Suprapubic skin (tissue), 4 donors: ENCODE measurements at places on chromosomes 5 and 9. TPM values are rescaled to one million over a fixed set of nuclear protein-coding genes. Genes with fewer than 3 reads are reported as not detected.
A peak's percentile ranks its signal among the peaks of the same experiment; 100 is the strongest.

PRDM12 gene
- total RNA-seq: not detected

PCDHGB4 gene
- 4.1 TPM for total RNA-seq

SLC25A2 gene
- 1.1 TPM for total RNA-seq

INSL4 gene
- total RNA-seq: not detected

S1PR3 gene
- 6.4 TPM for total RNA-seq

NEURL1B gene
- 18.5 TPM for total RNA-seq

SPAAR gene
- 1.1 TPM for total RNA-seq

F2RL2 gene
- 1.9 TPM for total RNA-seq

DNA sequence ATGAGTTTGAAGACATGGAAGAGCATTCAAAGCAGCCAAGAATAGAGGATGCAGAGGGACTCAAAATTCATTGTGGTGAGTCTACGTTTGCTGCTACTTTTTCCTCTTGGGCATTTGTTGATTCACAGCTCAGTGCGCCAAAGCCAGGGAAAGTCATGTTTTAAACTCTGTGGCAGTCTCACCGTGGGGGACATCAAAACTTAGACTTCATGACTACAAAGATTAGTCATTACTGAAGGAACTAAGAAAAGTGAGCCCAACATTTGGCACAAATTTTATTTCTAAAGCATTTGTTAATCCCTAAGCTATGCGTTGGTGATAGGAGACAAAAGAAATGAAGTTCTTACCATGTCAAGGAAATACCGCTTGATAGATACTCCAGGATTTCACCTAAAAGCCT is 73.7 kb upstream of the MTAP start:
- no peaks in the 10 kb centered on the region for H3K4me1 ChIP-seq
- H3K36me3 ChIP-seq: no peaks in the 10 kb centered on the region
- no peak overlapping the region for H3K27ac ChIP-seq
- no peaks in the 10 kb centered on the region for H3K27me3 ChIP-seq
- H3K4me3 ChIP-seq: no peak overlapping the region

DNA sequence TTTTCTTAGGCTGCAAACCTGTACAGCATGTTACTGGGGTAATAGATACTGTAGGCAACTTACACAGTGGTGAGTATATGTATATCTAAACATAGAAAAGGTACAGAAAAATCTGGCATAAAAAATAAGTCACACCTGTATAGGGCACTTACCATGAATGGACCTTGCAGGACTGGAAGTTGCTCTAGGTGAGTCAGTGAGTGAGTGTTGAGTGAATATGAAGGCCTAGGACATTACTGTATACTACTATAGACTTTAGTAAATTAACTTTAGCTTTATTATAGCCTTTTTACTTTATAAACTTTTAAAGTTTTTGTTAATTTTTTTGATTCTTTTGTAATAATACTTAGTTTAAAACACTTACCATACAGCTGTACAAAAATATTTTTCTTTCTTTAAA is 51.3 kb downstream of the DENND4C start:
- H3K27ac ChIP-seq: no peak overlapping the region
- H3K36me3 ChIP-seq: no peaks in the 10 kb centered on the region
- no peak overlapping the region for H3K4me3 ChIP-seq
- H3K27me3 ChIP-seq: no peaks in the 10 kb centered on the region
- DNase-seq: no peak

DNA sequence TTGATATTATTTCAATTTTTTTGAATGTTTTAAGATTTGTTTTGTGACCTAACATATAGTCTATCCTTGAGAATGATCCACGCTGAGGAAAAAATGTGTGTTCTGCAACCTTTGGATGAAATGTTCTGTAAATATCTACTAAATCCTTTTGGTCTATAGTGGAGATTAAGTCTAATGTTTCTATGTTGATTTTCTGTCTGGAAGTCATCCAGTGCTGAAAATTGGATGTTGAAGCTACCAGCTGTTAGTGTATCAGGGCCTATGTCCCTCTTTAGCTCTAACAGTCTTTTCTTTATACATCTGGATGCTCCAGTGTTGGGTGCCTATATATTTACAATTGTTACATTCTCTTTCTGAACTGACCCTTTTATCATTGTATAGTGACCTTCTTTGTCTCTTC is 422.3 kb downstream of the TMEM232 start:
- no peaks in the 10 kb centered on the region for H3K27me3 ChIP-seq
- no peaks in the 10 kb centered on the region for H3K4me1 ChIP-seq
- no peak overlapping the region for H3K4me3 ChIP-seq
- H3K36me3 ChIP-seq: no peaks in the 10 kb centered on the region

GRCh38 chr9:19424176-19424779 is 15.5 kb downstream of the ACER2 start:
- no peaks in the 10 kb centered on the region for H3K4me1 ChIP-seq
- no peak overlapping the region for H3K27ac ChIP-seq
- DNase-seq: no peak
- H3K27me3 ChIP-seq: no peaks in the 10 kb centered on the region

- H3K36me3 ChIP-seq: no peaks in the 10 kb centered on the region
- H3K4me1 ChIP-seq: no peaks in the 10 kb centered on the region
- H3K27me3 ChIP-seq: no peaks in the 10 kb centered on the region
- DNase-seq: no peak
These were observed 37.2 kb downstream of the THBS4 start for GRCh38 chr5:80072103-80073073.

DNA sequence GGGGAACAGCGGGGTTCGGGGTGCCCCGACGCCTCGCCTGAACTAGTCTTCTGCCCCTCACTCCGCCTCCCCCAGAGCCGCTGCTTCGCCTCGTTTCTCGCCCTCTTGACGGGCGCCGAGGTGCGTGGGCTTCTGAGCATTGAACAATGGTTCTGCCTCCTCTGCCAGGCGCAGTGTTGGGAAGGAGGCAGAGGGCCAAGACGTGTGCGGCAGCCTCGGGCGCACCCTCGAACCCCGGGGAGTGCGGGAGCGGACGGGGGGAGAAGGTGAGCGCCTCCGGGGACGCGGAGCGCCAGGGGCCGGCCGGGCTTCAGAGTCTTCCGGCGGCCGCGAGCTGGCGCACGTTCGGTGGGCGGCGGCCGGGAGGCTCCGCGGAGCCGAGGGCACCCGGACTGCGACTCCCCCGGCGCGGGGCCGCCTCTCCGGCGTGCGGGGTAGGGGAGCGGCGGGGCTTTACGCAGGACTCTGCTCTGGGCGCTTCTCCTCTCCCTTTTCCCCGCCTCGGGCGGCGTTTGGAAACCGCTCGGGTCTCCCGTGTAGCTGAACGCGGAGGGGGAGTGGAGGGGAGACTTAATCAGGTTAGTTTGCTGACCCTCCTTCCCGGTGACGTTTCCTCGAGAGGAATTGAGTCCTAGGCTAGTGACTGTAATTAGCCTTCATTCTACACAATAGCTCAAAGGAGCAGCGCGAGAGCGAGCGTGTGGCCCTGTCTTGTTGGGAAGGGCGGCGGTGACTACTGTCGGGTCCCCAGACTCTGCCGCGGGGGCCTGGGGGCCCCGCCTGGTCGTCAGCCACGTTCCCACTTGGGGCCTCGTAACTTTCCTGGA is 1.1 kb downstream of the VLDLR start:
- peak overlapping the region; percentile 68 for H3K4me3 ChIP-seq
- DNase-seq: peak; percentile 80
- no peaks in the 10 kb centered on the region for H3K36me3 ChIP-seq

DNA sequence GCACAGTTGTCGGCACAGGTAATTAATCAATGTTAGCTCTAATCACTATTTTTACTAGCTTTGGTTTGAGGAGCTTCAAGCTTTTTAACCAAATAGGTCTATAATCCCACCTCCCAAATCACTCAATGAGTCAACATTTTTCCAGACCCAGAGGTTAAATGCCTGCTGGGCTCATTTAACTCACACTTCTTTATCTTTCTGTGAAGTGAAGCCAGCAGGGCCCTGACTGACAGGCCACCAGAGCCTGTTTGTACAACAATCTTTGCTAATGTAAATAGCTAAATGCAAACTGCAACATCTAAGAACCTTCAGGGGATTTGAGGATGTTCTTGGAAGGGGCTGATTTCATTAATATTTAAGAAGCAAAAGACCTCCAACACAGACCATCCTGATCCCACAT is 98.4 kb upstream of the NREP start:
- DNase-seq: no peak
- H3K27me3 ChIP-seq: no peaks in the 10 kb centered on the region
- no peaks in the 10 kb centered on the region for H3K36me3 ChIP-seq
- H3K4me3 ChIP-seq: no peak overlapping the region
- H3K4me1 ChIP-seq: peaks cover 3% of the 10 kb centered on the region
- no peak overlapping the region for H3K27ac ChIP-seq

DNA sequence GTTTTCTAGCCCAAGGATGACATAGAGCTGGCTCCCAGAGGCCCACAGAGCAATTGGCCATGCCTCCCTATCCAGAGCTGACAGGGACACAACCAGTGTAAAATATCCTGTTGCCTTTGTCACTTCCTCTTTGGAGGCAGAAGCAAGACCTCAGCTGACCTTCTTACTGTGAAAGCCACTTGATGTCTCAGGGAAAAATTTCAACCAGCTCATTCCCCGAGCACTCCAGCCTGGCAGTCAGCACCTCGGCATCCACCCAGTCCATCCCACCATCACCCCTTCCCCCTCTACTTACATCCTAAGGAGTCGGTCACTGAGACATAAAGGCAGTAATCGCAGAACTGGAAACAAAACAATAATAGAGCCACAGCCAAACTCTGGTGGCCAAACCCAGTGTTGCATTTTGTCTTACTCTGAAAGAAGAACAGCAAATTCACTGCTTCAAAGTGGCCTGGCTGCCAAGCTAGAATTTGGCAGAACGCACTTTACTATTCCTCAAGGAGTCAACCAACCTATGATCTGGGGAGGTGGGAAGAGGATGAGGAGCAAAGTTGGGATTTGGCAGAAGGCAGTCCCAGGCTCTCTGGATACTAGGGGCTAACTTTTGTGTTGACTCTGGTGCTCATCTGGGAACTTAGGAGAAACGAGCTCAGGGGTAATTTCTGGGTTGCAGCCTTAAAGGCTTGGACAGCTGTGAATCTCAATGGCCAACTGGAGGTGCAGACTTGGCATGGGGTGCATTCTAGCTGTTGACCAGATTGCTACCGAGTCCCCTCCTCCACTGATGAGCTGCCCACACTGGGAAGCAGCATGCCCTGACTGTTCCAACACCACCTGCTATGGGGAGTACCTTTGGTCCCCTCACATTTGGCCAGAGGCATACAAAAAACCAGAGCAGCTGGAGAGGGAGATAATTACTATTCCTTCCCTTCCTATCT is 13.6 kb downstream of the NIPAL4 start:
- no peaks in the 10 kb centered on the region for H3K27me3 ChIP-seq
- H3K4me1 ChIP-seq: no peaks in the 10 kb centered on the region
- H3K36me3 ChIP-seq: peaks cover 11% of the 10 kb centered on the region

DNA sequence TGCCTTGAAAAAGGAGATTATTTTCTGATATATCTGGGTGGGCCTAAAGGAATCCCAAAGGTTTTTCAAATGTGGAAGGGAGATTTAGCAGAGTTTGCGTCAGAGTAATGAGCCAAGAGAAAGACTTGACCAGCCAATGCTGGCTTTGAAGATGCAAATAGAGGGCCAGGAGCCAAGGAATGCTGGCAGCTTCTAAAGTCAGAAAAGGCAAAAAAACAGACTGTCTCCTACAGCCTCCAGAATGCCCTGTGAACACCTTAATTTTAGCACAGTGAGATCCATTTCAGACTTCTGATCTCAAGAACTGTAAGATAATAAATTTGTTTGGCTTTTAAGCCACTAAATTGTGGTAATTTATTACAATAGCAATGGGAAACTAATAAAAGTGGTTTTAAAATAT is 122.6 kb upstream of the FREM1 start:
- DNase-seq: no peak
- no peaks in the 10 kb centered on the region for H3K36me3 ChIP-seq
- H3K4me3 ChIP-seq: no peak overlapping the region
- no peaks in the 10 kb centered on the region for H3K27me3 ChIP-seq

DNA sequence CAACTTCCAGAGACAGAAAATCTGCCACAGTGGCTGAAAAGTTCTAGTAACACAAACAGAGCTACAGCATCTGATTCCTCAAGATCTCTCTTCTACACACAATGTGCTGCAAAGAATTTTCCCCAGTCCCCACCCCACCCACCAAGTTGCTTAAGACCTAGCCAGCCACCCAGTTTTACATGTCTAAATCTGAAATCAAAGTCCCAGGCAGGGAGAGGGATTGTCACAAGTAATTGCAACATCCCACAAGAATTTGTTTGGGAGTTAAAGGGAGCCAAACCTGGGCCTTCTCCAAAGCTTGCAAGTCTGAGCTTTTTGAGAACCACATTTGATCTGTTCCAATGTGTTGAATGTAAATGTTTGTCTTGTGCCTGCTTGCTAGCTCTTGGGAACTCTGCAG is 15.5 kb downstream of the IGIP start:
- H3K4me1 ChIP-seq: peaks cover 52% of the 10 kb centered on the region
- H3K4me3 ChIP-seq: no peak overlapping the region
- no peaks in the 10 kb centered on the region for H3K36me3 ChIP-seq
- DNase-seq: no peak
- no peak overlapping the region for H3K27ac ChIP-seq
- no peaks in the 10 kb centered on the region for H3K27me3 ChIP-seq

GRCh38 chr9:19999491-20000057 is 210.7 kb upstream of the SLC24A2 start:
- H3K36me3 ChIP-seq: no peaks in the 10 kb centered on the region
- no peak for DNase-seq
- no peak overlapping the region for H3K4me3 ChIP-seq

- H3K4me1 ChIP-seq: peaks cover 46% of the 10 kb centered on the region
- H3K4me3 ChIP-seq: no peak overlapping the region
These were observed 13.9 kb downstream of the C9orf50 start for GRCh38 chr9:129607027-129607387.

DNA sequence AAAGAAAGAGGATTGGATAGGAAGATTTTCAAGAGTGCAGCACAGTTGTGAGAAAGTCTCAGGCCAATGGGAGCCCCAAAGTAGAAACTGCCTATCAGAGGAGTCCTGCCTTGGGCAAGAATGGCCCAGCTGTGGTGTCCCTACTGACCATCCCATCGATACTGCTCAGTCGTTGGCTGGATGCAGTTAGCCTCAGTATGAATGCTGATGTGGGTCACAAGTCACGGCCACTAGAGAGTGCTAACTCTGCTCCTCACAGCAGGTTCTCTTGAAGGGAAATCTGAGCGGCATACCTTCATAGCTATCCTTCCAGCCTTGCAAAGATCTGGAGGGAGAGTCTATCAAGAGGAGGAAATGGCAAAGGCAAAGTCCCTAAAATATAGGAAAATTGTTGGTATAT is 11.6 kb upstream of the CETN3 start:
- H3K36me3 ChIP-seq: no peaks in the 10 kb centered on the region
- H3K4me1 ChIP-seq: no peaks in the 10 kb centered on the region
- H3K27ac ChIP-seq: no peak overlapping the region
- H3K27me3 ChIP-seq: no peaks in the 10 kb centered on the region

GRCh38 chr5:109744261-109744660 is 54.5 kb downstream of the MAN2A1 start:
- no peak for DNase-seq
- no peaks in the 10 kb centered on the region for H3K27me3 ChIP-seq
- no peaks in the 10 kb centered on the region for H3K36me3 ChIP-seq
- no peak overlapping the region for H3K27ac ChIP-seq
- H3K4me3 ChIP-seq: no peak overlapping the region

GRCh38 chr5:141493500-141494422 is 4.9 kb downstream of the PCDHGC5 start:
- H3K4me1 ChIP-seq: peaks cover 30% of the 10 kb centered on the region
- H3K4me3 ChIP-seq: no peak overlapping the region
- peaks cover 4% of the 10 kb centered on the region for H3K27me3 ChIP-seq
- H3K36me3 ChIP-seq: peaks cover 34% of the 10 kb centered on the region
